Omental fat pad (tissue), 4 donors: ENCODE measurements at places on chromosomes 11 and 22. TPM values are rescaled to one million over a fixed set of nuclear protein-coding genes. Genes with fewer than 3 reads are reported as not detected.

APOBEC3F gene
- 9.0 TPM for total RNA-seq

ARHGAP8 gene
- 0.46 TPM for total RNA-seq

DLG2 gene
- 4.8 TPM for total RNA-seq

IGF2 gene
- total RNA-seq, result 53.9 TPM

MYEOV gene
- 8.9 TPM for total RNA-seq

MUC6 gene
- not detected for total RNA-seq
